H1 (cell line): ENCODE measurements at places on chromosomes 4 and X. TPM values are rescaled to one million over a fixed set of nuclear protein-coding genes. Genes with fewer than 3 reads are reported as not detected.
A peak's percentile ranks its signal among the peaks of the same experiment; 100 is the strongest.

DNA sequence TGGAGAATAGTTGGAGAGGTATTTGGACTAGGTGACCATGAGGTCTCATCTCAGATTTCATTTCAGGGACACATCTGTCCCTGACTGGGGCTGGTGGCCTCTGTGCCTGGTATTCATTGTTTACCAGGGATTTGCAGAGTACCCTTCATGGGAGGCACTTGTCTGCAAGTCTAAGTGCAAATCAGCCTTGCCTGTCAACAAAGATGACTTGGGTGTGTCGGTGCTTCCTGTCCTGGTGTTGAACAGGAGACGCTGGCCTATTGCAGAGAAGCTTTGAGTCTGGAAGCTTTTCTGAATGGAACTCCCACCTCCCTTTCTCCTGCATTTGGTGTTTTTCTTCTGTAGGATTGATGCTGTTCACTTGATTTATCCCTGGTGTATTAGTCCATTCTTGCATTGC, 104.1 kb downstream of the TNIP2 start:
- peaks cover 14% of the 10 kb centered on the region for H3K36me3 ChIP-seq
- H3K4me1 ChIP-seq, result no peaks in the 10 kb centered on the region
- no peak for DNase-seq
- H3K4me3 ChIP-seq, result no peak overlapping the region

PDGFC gene
- 2.1 and 2.7 TPM in 2 replicates for total RNA-seq

DNA sequence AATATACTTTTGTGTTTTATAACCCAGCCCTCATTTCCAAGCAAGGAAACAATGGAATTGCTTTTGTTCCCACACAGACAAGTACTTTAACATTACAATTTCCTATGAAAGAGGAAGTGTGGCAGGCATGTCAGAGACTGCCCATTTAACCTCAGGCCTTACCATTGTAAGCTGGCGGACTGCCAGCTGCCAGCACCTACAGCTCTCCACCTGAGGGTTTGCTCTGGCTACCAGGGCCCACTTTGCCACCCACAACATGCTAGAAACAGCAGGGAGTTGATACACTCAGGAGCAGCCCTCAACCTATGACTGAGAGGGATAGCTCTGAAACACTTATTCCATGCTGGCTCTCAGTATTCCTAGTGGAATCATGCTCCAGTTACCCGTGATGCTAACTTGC, 152.3 kb upstream of the PRDX4 start:
- peaks cover 9% of the 10 kb centered on the region for H3K4me1 ChIP-seq
- H3K4me3 ChIP-seq, result no peak overlapping the region
- no peaks in the 10 kb centered on the region for H3K36me3 ChIP-seq
- H3K27me3 ChIP-seq, result no peaks in the 10 kb centered on the region
- no peak overlapping the region for H3K27ac ChIP-seq

GNRHR gene
- total RNA-seq, result not detected in 2 replicates

MAD2L1 gene
- 88.1 and 93.0 TPM in 2 replicates for total RNA-seq

GPC4 gene
- 225 and 230 TPM in 2 replicates for total RNA-seq

GRCh38 chr4:149738156-149738555, 77.5 kb downstream of the IQCM start:
- no peak for DNase-seq
- H3K27me3 ChIP-seq, result no peaks in the 10 kb centered on the region

GRCh38 chr4:113423631-113424030, 337.9 kb downstream of the CAMK2D start:
- H3K36me3 ChIP-seq, result no peaks in the 10 kb centered on the region
- no peak for DNase-seq
- no peak overlapping the region for H3K4me3 ChIP-seq
- H3K27me3 ChIP-seq, result no peaks in the 10 kb centered on the region
- H3K27ac ChIP-seq, result no peak overlapping the region
- no peaks in the 10 kb centered on the region for H3K4me1 ChIP-seq

JCHAIN gene
- total RNA-seq, result not detected in 2 replicates

DNA sequence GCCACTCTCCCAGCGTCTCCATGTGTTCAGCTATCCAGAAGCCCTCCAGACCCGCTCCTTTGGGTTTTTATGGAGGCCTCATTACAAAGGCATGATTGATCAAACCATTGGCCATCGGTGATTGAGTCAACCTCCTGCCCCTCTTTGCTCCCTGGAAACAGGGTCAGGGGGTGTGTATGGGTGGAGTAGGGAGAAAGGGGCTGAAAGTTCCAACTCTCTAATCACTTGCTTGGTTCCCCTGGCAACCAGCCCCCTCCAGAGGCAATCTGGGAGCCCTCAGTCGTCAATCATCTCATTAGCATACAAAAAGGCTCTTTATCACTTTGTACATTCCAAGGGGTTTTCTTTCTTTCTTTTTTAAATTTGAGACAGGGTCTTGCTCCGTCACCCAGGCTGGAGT, 2.3 kb downstream of the TRIM2 start:
- H3K4me3 ChIP-seq, result no peak overlapping the region; the same call in 1 of the 2 replicates
- DNase-seq, result no peak
- H3K27me3 ChIP-seq, result no peaks in the 10 kb centered on the region
- H3K36me3 ChIP-seq, result no peaks in the 10 kb centered on the region; the same call in 1 of the 2 replicates
- H3K4me1 ChIP-seq, result peaks cover 24% of the 10 kb centered on the region

DNA sequence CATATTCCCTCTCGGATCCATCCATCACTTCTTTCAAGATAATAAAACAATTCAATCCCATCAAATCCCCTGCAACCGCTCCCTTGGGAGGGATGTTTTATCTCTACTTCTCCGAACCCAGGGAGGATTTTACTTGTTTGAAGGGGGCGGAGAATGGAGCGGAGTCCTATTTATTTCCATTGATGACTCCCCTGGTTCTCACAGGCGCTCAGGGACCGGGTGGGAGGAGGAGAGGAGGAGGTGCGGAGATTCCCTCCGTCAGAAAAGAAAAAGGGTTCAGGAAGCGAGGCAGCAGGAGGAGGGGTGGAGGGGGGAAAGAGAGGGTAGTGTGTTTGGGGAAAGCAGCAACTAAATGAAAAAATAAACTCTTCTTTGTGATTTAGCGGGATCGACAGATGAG, 2.1 kb downstream of the NDNF start:
- peak overlapping the region; percentile 91 for H3K4me3 ChIP-seq

GRCh38 chr4:48079972-48080391, 54.1 kb downstream of the TXK start:
- no peak overlapping the region for H3K4me3 ChIP-seq
- H3K27ac ChIP-seq, result no peak overlapping the region
- no peaks in the 10 kb centered on the region for H3K4me1 ChIP-seq
- no peak for DNase-seq
- H3K27me3 ChIP-seq, result no peaks in the 10 kb centered on the region

CCKAR gene
- not detected in 2 replicates for total RNA-seq

DNA sequence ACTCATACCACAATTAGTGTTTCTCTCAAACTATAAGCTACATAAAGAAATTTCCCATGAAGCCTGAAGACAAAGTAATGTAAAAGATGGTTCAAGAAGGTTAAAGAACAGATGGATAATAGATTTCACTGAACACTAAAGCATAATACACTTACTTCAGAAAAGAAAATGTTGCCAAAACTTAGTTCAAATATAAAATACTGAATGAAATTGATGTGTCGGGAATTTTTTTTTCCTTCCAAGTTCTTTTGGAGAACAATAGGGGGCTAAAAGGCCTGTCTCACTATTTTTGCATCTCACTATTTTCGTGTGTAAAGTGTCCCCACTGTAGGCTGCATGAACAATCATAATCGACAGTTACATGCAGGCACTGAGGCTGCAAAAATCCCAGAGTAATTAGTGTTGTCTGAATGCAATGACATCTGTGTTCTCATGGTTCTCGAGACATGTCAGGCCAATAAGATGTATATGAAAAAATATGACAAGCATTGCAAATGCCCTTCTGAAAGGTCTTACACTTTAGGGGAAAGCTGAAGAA, 11.9 kb upstream of the MAB21L2 start:
- H3K27ac ChIP-seq, result no peak overlapping the region
- H3K36me3 ChIP-seq, result no peaks in the 10 kb centered on the region
- no peaks in the 10 kb centered on the region for H3K4me1 ChIP-seq
- DNase-seq, result no peak

- DNase-seq, result peak; percentile 74
- peak overlapping the region; percentile 92 for H3K27ac ChIP-seq
- H3K36me3 ChIP-seq, result peaks cover 8% of the 10 kb centered on the region; the same call in 1 of the 2 replicates
- no peaks in the 10 kb centered on the region for H3K4me1 ChIP-seq
- H3K4me3 ChIP-seq, result peak overlapping the region; percentile 93
Measured at GRCh38 chr4:125091-125771, 930 bp downstream of the ZNF718 start.

FAM47E gene
- 1.3 and 1.7 TPM in 2 replicates for total RNA-seq

DNA sequence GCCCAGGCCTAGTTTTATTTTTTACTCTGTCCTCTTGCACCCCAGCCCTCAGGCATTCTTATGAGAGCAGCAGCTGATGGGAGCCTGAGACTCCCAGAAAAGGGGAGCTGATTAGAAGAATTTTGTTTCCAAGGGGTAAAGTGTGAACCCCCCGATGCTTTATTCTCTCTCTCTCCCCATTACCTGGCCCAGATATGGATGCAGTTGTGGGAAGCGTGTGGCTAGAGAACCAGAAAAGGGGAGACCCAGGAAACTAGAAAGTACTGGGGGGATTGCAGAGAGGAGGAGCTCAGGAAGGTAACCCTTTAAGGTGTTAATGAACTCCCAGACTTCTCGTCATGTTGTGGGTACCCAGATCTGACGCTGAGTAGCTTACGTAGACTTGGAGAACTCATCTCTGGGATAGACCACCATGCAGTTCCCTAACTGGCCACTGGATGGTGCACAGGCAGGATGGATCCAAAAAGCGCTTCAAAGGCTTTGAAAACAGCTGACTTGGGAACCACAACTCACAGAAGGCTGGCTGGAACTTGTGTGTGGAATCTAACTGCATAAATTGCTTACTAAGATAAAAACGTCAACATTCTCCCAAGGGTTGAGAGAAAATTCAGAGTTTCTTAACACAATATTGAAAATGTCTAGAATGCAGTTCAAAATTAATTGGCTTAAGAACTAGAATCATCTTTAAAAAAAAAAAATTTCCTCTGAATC, 64.7 kb downstream of the TBC1D14 start:
- H3K36me3 ChIP-seq, result no peaks in the 10 kb centered on the region
- H3K27me3 ChIP-seq, result no peaks in the 10 kb centered on the region
- H3K27ac ChIP-seq, result 0 out of 2 replicates have a peak overlapping the region, but pooled peaks have one; percentile 8
- DNase-seq, result peak; percentile 95
- no peak overlapping the region for H3K4me3 ChIP-seq

DNA sequence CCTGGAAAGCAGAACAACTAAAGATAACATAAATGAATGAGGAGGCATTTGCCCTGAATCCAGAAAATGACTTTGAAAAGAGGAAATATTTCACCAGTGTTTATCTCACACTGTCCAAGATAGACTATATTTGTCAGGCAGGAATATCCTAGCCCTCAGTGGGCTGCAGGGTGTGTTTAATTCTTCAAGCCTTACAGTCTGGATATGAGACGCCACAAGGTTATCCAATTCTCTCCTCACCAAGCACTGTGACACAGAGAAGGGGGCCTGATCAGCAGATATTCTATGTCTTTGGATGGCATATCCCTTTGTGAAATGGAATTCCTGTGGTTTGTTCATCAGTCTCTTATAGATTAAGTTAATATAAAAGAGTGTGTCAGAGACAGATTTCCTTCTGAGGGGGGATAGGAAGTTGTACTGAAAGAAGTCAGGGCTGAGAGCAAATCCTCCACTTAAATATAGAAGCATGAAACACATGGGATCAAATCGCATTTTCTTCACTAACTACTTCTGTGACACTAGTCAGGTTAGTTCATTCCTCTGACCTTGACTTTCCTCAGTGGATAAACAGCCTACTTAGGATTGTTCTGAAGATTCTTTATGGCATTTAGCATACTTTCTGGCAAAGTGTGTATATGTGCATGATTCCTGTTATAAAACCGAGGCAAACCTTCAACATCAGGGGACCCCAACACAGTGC, 6.8 kb upstream of the G3BP2 start:
- H3K27me3 ChIP-seq, result no peaks in the 10 kb centered on the region
- no peak for DNase-seq
- no peak overlapping the region for H3K4me3 ChIP-seq
- peaks cover 4% of the 10 kb centered on the region; the same call in 1 of the 2 replicates for H3K36me3 ChIP-seq
- no peak overlapping the region for H3K27ac ChIP-seq

GRCh38 chr4:128653527-128654444, 155.7 kb upstream of the JADE1 start:
- no peak overlapping the region for H3K4me3 ChIP-seq
- H3K27ac ChIP-seq, result no peak overlapping the region
- H3K36me3 ChIP-seq, result no peaks in the 10 kb centered on the region
- no peaks in the 10 kb centered on the region for H3K27me3 ChIP-seq
